ENCODE measurements at places on chromosomes 13 and 19. TPM values are rescaled to one million over a fixed set of nuclear protein-coding genes. Genes with fewer than 3 reads are reported as not detected.

PLPPR3 gene
- 2.5 TPM for total RNA-seq

SYNE4 gene
- total RNA-seq = 0.50 TPM

UPK1A gene
- total RNA-seq = not detected

EHD2 gene
- 244 TPM for total RNA-seq

SHFL gene
- 23.9 TPM for total RNA-seq

ZNF177 gene
- 1.3 TPM for total RNA-seq

ZSCAN1 gene
- not detected for total RNA-seq

NCR1 gene
- not detected for total RNA-seq

MYPOP gene
- 2.5 TPM for total RNA-seq

SULT2A1 gene
- not detected for total RNA-seq

PLIN5 gene
- total RNA-seq = not detected

FGF9 gene
- not detected for total RNA-seq
